ENCODE measurements at places on chromosomes 7 and 10.
A peak's percentile ranks its signal among the peaks of the same experiment; 100 is the strongest.

DNA sequence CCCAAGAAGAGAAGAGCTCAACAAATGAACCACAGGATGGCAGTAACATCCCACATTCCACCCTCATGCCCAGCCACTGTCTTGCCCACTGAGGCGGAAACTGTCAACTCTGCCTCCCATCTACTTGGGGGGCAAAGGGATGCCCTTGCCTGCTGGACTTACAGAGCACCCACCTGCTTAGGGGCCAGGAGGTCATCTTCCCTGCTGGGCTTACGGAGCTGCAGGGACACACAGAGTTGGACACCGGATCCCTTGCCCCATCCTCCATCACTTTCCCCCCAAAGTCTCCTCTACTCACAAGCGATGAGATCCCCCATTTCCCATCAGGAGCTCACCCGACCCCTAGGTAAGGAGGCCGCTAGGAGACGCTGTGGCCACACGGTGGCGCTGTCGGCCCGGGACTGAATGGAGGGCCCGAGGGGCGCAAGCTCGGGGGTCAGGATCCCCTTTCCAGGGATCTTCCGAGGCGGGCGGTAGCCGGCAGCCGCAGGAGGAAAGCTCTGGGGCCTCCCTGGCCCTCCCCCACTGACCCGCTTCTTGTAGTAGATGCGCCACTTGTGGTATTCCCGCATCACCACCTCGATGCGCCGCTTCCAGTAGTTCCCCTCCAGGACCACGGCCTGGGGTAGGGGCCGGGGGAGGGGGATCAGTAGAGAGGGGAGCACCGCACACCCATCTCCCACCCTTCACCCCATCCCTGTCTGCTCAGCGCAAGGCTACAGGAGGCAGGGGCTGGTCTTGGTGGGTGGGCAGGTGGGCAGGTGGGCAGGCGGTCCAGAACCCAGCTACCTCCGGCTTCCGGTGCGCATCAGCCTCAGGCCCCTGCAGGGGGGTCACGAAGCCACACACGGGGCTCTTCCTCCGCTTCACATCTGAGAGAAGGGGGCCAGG is 17.3 kb downstream of the MLXIPL start:
- no peaks in the 10 kb centered on the region for H3K36me3 ChIP-seq
- peak overlapping the region; percentile 45 for H3K4me3 ChIP-seq
- DNase-seq: peak; percentile 93
- H3K27ac ChIP-seq: no peak overlapping the region
- peaks cover 26% of the 10 kb centered on the region for H3K27me3 ChIP-seq
- peaks cover 12% of the 10 kb centered on the region for H3K4me1 ChIP-seq

- peak; percentile 8 for DNase-seq
- H3K36me3 ChIP-seq: no peaks in the 10 kb centered on the region
- peaks cover 5% of the 10 kb centered on the region for H3K27me3 ChIP-seq
Measured at GRCh38 chr10:10598297-10598696, 419.4 kb upstream of the CELF2 start.

DNA sequence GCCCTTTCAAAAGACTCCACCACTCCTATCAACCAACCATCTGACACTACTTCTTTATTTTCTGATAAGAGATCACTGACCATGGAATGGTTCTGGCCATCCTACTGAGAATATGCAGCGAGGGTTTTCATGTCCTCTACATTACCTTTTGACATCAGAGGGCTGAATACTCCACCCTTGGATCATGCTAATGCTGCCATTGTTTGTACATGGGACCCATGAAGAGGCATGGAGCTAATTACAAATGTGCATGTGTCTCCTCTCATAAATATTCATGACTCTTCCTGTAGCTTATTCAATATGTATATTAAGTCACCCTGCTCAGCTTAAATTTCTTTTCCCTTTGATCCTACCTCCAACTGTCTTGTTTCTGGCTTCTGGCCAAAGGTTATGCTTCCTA is 1065.8 kb upstream of the GHITM start:
- H3K4me1 ChIP-seq: no peaks in the 10 kb centered on the region
- H3K27ac ChIP-seq: no peak overlapping the region
- no peak overlapping the region for H3K4me3 ChIP-seq
- H3K36me3 ChIP-seq: no peaks in the 10 kb centered on the region
- no peaks in the 10 kb centered on the region for H3K27me3 ChIP-seq

DNA sequence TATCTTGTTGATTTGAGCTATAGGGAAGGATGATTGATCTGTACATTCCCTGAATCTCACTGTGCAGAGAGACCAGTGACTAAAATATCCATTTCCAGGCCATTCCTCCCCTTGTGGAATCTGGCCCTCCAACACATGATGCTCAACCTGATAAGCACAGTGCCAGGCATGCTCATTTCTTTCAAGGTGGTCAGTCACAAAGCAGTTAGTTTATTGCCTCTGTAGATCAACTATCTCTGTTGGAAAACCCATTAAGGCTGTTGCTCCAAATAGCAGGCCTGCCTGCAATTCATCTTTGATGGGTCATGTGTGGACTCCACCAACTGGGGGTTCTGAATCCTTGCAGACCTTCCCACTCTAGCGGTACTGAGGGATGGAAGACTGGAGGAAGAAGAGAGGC is 168.6 kb upstream of the FOXK1 start:
- no peaks in the 10 kb centered on the region for H3K4me1 ChIP-seq
- no peak overlapping the region for H3K4me3 ChIP-seq
- H3K27ac ChIP-seq: no peak overlapping the region
- DNase-seq: no peak

DNA sequence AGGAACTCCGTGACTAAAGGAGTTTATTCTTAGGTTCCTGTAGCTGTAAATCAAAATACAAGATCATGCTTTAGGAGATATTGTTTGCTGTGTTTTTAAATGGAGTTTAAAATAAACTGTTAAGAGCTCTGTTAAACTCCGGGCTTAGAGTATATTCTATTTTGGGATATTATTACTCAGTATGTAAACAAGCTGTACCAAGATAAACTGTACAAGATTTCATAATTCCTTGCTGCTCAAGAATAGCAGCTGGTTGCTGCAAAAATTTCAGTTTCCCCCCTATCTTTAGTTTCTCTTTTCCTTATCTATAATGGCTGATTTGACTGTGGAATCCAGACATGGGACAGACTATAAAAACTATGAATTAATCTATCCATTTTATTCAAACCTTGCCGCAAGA is 215.7 kb downstream of the HTR7 start:
- no peaks in the 10 kb centered on the region for H3K36me3 ChIP-seq
- no peak for DNase-seq
- H3K27ac ChIP-seq: no peak overlapping the region
- no peak overlapping the region for H3K4me3 ChIP-seq
- H3K4me1 ChIP-seq: peaks cover 6% of the 10 kb centered on the region

GRCh38 chr10:118032564-118032963 is 14.2 kb downstream of the RAB11FIP2 start:
- H3K36me3 ChIP-seq: peaks cover 6% of the 10 kb centered on the region
- DNase-seq: no peak
- H3K27me3 ChIP-seq: peaks cover 4% of the 10 kb centered on the region

GRCh38 chr10:74875966-74876365 is 49.6 kb downstream of the KAT6B start:
- peaks cover 6% of the 10 kb centered on the region for H3K27me3 ChIP-seq
- H3K4me1 ChIP-seq: peaks cover 36% of the 10 kb centered on the region
- H3K4me3 ChIP-seq: no peak overlapping the region
- peaks cover 14% of the 10 kb centered on the region for H3K36me3 ChIP-seq
- no peak for DNase-seq
- peak overlapping the region; percentile 66 for H3K27ac ChIP-seq

GRCh38 chr7:156777364-156778069 is 115.5 kb downstream of the LMBR1 start:
- H3K27me3 ChIP-seq: no peaks in the 10 kb centered on the region
- peaks cover 44% of the 10 kb centered on the region for H3K36me3 ChIP-seq
- DNase-seq: no peak
- no peaks in the 10 kb centered on the region for H3K4me1 ChIP-seq

DNA sequence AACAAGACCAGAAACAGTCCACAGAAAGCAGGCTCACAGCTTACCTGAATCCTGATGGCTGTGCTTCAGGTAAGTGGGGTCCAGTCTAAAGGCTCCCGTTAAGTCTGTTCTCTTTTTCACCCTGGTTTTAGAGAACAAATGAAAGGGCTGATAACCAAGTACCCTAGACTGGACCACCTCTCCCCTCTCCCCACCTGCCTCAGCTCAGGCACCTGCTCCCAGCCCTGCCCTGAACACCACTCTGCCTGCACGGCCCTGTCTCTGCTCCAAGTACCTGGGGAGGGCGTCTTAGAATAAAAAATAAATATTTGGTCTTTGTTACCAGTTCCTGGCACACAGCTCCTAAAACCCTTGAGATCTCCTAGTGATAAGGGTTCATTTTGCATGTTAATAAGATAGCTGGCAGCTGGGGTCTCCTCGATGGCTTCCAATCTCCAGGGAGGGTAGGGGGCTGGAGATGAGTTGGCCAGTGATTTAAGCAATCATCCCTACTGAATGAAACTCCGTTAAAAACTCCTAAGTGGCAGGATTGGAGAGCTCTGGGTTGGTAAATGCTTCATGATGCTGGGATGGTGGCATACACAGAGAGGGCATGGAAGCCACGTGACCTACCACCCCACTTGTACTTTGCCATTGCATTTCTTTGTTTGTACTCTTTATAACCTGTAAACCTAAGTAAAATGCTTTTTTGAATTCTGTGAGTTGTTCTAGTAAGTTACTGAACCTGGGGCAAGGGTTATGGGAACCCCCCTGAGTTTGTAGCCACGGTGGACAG is 29.8 kb upstream of the FIGNL1 start:
- no peak for DNase-seq
- no peak overlapping the region for H3K4me3 ChIP-seq
- H3K4me1 ChIP-seq: no peaks in the 10 kb centered on the region
- H3K36me3 ChIP-seq: no peaks in the 10 kb centered on the region

- no peak for DNase-seq
- H3K27ac ChIP-seq: no peak overlapping the region
- no peaks in the 10 kb centered on the region for H3K36me3 ChIP-seq
- H3K4me1 ChIP-seq: no peaks in the 10 kb centered on the region
- H3K27me3 ChIP-seq: no peaks in the 10 kb centered on the region
Measured at GRCh38 chr7:46478046-46478445, 557.0 kb upstream of the IGFBP3 start.
